NCI-H1417 (cell line): ENCODE measurements at places on chromosomes 2 and 18.

GRCh38 chr2:207530160-207531031 is 634 bp downstream of the CREB1 start:
- peak; percentile 64 for DNase-seq

- no peak for DNase-seq
Observed at GRCh38 chr2:31980674-31981356, 30.0 kb downstream of the MEMO1 start.

DNA sequence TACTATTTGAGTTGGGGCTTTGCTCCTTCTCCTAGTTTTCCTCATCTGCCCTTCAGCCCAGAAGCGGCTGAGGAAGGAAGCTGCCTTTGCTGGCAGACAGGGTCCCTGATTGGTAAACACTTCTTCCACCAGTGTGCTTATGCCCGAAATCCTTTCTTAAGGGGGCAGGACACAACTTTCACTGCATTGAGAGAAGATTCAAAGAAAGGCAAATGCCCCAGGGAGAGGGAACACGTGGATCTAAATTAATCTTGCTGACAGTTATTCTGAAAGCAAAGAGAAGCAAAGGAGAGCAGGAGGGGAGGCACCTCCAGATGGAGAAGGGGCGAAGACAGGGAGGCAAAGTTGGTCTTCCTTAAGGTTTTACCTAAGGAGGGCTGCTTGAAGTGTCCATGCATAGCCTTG is 92.1 kb upstream of the EFEMP1 start:
- peak; percentile 69 for DNase-seq

DNA sequence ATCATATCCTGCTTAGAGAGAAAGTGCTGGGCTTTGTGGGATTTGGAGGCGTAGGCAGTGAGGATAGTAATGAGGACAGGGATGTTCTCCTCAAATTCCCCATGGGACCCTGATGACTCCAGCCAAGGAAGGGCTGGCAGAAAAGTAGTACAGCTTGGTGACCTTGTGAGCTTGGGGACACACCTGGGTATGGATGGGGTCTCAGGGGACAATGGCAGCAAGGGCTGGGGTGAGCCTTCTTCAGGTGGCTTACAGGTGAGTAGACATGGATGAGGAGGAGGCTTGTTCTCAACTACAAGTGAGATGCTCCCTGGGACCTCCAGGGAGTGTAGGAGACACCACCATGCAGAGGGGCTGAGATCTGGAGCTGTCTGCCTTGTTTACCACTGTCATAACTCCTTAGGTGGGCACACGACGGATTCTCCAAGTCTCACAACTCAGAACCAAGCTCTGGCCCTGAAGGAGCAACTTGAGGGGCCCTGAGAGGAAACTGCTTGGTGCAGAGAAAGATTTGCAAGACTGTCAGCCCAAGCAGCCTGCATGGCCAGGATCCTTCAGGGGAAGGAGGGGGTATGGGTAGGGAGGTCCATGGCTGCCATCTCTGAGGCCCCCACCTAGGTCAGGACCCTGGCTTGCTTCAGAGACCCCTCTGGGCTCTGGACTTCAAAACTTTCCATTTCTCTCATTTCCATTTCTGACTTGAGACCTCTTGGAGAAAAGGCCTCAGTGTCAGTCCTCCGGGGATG is 262.8 kb downstream of the DYSF start:
- no peak for DNase-seq

DNA sequence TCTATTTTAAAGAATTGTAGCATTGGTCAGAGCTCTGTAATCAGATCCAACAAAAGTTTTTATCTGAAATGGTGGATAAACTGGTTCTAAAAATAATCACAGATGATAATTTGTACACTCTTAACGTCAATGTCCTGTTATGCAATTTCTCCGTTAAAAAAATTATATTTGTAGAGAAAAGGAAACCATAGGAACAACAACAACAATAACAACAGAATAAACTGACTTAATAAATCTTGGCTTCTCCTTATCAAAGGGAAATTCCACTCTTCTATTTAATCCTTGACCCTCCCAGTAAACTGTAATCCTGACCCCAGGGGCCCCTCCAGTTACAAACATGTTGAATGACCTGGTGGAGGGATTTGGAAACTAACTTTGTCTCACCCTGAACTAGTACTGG is 78.6 kb upstream of the ZFP36L2 start:
- DNase-seq: no peak

DNA sequence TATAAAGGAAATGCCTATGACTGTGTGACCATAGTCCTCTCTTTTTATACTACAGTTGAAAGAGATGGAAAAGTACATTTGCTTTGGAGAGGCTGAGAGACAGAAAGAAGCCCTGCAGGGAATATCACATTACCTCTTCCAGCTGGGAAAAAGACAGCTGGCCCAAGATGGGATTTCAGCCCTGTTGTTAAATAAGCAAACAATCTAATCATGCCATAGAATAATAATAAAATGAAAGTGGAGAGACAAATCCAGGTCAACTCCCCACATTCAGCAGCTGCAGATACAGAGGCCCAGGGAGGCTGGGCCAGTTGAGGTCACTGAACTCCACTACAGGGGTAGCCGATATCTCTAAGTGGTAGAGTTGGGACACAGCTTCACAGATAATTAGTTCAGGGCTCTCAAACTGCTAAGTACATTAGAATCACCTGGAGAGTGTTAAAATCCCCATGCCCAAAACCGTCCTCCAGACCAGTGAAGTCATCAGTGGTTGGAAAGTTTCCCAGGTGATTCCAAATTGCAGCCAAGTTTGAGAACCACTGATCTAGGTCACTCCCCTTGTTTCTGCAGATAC is 81.9 kb downstream of the MOGAT1 start:
- peak; percentile 53 for DNase-seq

DNA sequence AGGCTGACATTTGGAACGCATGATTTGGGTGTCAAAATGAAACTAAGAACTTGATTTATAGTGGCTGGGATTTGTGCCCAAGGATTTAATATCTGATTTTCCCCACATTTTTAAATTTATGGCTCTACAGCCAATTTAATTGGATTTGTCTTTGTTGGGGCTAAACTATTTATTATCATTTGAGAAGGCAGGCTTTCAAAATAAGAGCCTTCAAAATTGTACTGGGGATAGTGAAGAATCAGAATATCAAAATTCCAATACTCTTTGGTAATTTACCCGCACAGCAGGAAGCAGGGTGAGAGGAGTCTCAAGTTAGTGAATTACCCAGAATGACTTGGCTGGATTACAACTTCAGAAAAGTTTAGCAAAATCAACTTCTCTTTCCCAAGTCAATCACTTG is 278.1 kb downstream of the LRATD1 start:
- DNase-seq: no peak

DNA sequence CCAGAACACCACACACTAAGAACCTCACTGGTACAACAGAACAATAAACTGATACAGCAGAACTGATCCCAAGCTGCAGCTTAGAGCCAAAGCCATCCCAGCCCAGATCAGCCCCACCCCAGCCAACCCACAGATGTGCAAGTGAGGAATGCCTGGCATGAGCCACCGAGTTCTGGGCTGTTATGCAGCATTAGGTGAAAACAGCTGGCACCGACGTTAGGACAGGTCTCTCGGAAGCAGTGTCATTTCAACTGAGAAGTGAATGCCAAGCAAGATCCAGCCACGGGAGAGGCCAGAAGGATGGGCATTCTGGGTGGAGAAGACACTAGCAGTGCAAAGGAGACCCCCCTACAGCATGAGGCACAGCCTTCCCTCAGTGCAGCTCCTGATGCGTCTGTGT is 38.9 kb downstream of the ADCY3 start:
- no peak for DNase-seq

- no peak for DNase-seq
Observed at GRCh38 chr2:109637749-109638570, 23.8 kb downstream of the SOWAHC start.

GRCh38 chr2:89781962-89782361 is 1090.5 kb downstream of the RPIA start:
- DNase-seq: no peak

- no peak for DNase-seq
Observed at GRCh38 chr2:230899786-230900185, 25.3 kb downstream of the GPR55 start.

GRCh38 chr2:68742626-68743415 is 8.2 kb downstream of the ARHGAP25 start:
- DNase-seq: no peak

GRCh38 chr18:77762642-77763041 is 513.0 kb downstream of the GALR1 start:
- DNase-seq: no peak

- no peak for DNase-seq
Observed at GRCh38 chr2:26169226-26169625, 3.7 kb upstream of the GAREM2 start.

- no peak for DNase-seq
Observed at GRCh38 chr2:120454654-120455385, 108.9 kb downstream of the INHBB start.

DNA sequence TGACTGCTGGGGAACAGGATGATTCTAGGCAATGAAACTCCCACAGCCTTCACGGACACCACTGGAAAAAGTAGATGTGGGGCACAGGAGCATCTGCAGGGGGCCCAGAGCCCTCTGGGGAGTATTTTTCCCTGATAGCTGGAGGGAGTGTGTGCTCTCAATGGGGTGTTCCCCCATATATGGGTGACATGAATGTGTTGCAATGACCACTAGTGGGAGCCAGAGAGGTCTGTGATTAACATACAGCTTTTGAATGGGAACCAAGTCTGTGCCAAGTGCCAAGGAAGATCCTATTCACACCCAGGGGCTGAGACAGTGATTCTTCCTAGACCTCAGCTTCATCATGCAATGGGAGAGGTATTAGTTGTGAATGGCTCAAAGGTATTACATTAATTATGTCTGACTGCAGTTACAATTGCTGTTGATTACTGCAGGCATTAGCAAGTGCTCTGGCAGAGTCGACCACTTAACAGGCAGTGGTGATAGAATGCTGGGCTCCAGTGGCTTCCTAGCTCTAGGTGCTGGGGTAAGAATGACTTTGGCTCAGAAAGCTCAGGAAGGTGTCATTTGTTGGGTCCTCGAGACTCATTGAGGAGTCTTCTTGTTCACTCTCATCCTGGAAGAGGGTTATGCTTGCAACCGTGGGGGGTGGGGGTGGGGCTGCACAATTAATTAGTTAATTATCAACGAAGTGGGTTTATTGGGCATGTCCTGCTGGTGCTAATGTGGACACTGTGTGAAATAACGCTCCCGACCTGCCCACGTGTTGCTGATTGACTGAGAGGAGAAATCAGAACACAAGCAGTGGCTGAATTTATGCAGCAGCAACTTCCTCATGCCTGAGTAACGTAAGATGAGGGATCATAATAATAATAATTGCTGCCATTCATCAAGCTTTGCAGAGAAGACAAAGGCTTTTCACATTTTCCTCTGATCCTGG is 194.1 kb downstream of the CLIP4 start:
- DNase-seq: peak; percentile 83

DNA sequence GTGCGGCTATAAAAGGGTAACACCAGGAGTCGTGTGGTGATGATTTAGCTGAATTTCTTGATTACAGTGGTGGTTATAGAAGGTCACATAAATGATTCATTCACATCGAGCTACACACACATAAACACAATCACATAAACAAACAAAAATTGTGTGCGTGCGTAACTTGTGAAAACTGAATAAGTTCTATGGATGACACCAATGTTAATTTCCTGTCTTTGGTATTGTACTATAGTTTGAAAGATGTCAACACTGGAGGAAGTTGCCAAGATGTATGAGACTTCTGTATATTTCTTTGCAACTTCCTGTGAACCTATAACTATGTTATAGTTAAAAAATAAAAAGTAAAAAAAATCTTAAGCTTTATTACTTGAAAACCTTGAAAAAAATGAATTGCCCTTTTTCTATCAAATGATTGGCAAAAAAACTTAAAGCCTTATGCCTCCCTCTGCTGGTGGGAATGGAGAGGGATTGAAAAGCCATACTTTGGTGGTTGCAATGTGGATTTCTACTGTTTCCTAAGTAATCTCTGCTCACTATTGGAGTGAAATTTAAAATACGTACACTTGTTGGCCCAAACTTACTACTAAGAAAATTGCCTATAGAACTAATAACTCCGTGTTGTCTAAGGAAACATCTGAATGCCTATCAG is 227.7 kb downstream of the RPIA start:
- DNase-seq: no peak

DNA sequence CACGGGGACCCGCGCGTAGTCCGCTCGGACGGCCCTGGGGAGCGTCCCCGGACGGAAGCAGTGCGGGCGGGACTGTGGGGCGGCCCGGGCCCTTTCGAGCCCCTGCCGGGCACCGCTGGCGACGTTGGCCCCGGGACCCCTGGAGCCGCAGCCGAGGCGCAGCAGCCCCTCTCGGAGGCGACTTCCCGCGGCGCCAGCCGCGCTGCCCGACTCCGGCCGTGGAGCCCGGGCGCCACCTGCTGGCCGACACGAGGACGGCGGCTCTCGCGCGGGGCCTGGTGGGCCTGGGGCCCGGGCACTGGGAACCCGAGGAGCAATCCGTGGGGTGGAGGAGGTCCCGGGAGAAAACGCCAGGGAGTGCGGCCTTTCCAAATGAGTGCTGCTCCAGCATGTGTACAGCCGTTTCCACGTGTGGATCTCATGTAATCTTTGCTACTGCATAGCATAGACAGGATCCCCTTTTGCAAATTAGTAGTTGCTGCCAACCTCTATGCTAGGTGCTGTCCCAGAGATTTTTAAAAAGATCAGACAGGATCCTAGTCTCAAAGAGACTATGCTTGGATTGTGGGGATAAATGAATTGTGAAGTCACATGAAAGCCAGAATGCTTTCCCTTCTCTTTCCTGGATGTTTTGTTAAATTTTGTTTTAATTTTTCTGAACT is 4.0 kb downstream of the ID2 start:
- peak; percentile 90 for DNase-seq

- no peak for DNase-seq
Observed at GRCh38 chr2:201797175-201797840, 9.0 kb upstream of the CDK15 start.

GRCh38 chr2:238655974-238656722 is 191.7 kb upstream of the TWIST2 start:
- DNase-seq: no peak
